ENCODE measurements at places on chromosomes 6 and 20.

- DNase-seq: no peak
These were observed 2.3 kb downstream of the BMP6 start for GRCh38 chr6:7727946-7728854.

DNA sequence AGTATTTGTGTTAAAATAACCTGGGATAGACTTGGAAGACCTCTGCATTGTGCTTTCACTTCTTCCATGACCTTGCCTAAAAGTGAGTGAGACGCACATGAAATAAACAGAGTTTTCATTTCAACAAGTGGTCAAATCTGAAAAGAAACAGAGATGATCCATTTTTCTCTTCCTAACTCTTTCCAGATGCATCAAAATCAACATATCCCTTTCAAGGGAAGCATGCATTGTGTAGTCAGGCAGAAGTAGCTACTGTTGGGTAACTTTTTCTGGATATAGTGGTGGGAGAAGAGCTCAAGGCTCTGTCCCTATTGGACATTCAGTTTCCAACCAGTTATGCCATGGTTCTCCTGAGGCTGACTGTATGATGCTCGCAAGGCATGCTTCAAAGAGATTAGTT lies 233.0 kb upstream of the JAG1 start:
- no peak for DNase-seq

- no peak for DNase-seq
These were observed 584.2 kb downstream of the CD109 start for GRCh38 chr6:74280130-74280692.

DNA sequence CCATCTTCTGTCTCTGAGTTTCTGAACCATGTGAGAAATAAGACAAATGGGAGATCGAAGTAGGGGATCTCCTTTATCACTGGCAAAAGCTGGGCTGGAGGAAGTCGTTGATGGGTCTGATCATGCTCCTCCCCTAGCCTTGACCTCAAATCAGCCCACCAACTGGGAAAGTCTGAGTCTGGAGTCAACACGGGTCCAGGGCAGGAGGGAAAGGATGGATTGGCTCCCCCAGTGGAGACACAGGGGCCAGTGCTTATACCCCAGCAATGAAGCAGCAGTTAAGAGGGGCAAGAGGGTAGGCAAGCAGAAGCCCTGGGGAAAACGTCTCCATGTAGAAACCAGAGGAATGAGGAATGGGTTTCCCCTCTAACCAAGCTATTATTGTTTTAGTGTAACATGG lies 152.6 kb downstream of the TBC1D7 start:
- DNase-seq: no peak

DNA sequence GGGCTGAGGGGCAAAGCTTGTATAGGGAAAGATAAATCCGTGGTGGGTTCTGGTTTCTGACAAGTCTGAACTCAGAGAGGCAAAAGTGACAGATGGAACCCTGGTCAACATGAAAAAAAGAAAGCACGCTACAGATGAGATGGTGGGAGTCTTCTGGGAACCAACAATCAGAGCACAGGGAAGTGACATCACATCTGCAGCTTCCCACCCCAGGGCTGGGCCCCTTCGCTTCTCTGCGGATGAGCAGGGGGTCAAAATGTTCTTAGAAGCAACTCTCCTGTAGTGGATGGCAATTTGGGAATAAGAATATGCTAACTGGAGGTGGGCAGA lies 129.2 kb upstream of the AKAP12 start:
- DNase-seq: no peak

GRCh38 chr6:100118301-100118700 lies 124.3 kb upstream of the MCHR2 start:
- no peak for DNase-seq

DNA sequence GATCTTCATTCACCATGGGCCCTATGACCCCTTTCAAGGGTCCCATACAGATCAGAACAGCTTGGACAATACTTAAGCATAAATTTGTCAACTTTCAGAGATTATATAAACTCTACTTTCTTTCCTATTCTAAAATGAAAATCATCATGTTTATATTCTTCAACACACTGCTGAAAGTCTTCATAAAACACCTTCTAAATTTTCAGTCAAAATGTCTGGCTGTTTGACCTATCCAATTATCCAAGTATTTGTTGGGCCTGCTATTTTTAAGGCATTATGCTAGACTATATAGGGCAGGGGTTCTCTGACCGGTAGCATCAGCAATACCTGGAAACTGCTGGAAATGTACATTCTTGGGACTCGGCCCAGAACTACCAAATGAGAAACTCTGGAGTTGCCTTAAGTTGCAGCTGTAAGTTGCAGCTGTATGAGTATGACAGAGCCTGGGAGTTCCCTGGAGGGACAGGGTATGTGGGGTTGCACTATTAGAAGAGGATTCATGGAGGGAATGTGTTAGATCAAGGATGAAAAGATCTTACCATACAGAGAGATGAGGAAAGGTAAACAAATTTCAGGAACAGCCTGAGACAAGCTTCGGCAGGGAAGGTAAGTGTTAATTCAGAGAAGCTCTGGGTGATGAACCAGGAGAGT lies 293.0 kb downstream of the ADGB start:
- no peak for DNase-seq

DNA sequence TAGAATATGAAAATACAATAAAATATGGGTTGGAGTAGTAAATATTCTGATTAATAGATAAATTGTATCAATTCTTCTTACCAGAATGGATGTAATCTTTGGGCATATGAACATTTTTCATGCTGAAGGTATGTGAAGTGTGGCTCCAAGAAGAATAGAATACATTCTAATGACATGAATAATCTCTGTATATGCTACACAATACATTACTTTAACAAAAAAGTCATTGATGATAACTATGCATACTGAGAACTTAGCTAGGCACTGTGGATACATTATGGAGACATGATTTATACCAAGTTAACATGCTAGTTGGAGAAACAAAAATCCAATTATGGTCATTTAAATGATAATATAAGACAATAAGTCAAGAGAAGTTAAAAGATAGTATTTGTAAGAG lies 62.7 kb upstream of the HDAC2 start:
- no peak for DNase-seq

- DNase-seq: no peak
These were observed 5.0 kb upstream of the GABRR2 start for GRCh38 chr6:89320012-89320559.

- no peak for DNase-seq
These were observed 2.5 kb downstream of the LY6G6D start for GRCh38 chr6:31717499-31718222.

- DNase-seq: no peak
These were observed 12.4 kb downstream of the CRNKL1 start for GRCh38 chr20:20039752-20040387.

- DNase-seq: no peak
These were observed 174.1 kb downstream of the IBTK start for GRCh38 chr6:82073484-82073883.
